ENCODE measurements at places on chromosomes 6 and 20.

DNA sequence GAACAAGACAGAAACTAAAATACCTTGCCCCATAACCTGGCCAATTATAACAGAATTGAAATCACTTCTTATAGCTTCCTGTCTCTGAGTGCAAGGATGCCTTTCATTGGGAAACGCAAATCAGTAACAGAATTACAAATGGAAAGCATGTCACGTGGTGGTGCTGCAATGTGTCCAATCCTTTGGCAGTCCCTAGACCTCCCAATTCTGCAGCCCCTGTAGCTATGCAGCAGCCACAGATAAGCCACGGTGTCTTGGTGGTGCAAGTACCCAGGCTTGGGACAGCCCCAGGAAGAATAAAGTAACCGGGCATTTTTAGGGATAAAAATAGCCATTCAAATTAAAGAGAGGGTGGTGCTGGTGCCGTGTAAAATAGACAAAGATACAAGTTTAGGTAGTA, 134.6 kb upstream of the CCN2 start:
- no peak for DNase-seq

DNA sequence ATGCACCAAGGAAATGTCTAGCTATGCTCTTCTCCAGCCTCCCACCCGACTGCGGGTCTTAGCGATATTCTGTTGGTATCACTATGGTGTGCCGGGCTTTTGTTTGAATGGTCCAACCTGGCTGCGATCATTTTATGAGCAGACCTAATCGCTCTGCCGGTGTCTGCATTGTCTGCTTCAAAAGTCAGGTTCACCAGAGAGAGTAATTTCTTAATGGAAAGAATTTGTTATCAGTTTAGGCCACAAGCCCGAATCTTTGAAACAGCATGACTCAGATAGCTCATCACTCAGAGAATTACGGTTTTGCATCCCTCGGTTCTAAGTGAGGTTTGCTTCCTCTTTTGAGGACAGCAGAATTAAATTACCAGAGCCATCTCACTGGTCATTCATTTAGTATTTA, 521.0 kb upstream of the ARID1B start:
- DNase-seq = no peak

GRCh38 chr6:166318649-166319600, 10.7 kb upstream of the PRR18 start:
- DNase-seq = no peak

DNA sequence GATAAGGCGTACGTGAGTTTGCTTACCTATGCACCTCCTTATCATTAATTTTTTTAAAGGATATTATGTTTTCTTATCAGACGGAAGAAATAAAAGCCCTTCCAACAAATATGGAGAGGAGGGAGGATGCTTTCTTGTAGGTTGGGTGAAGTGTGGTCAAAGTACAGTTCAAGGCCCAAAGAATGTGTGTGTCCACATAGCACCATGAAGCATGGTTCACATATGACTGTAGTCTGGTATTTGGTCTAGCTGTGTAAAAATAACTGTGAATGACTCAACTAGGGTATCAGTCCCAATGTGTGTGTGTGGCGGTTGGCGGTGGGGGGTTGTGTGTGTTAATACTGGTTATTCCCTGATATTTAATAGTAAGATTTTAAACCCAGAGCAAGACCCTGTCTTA, 212.7 kb downstream of the TMEM242 start:
- DNase-seq = no peak

- no peak for DNase-seq
Observed at GRCh38 chr6:108438918-108439317, 121.8 kb upstream of the FOXO3 start.

DNA sequence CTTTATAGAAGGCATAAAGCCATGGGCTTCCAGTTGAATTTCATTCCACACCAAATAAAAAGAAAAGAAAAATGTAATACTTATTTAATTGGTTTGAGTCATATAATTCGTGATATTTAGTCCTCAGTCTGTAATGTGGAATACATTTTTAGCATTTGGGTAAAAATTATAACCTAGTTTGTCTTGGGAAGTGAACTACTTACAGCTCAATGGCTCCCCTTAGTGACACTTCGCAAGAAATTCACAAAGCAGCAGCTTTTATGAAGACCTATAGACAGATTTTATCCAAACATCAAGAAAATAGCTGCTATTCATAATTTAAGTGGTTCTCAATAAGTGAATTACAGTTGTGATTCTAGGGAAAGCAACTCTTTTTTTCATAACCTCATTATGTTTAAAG, 72.1 kb downstream of the RSPO3 start:
- DNase-seq = peak; percentile 36

DNA sequence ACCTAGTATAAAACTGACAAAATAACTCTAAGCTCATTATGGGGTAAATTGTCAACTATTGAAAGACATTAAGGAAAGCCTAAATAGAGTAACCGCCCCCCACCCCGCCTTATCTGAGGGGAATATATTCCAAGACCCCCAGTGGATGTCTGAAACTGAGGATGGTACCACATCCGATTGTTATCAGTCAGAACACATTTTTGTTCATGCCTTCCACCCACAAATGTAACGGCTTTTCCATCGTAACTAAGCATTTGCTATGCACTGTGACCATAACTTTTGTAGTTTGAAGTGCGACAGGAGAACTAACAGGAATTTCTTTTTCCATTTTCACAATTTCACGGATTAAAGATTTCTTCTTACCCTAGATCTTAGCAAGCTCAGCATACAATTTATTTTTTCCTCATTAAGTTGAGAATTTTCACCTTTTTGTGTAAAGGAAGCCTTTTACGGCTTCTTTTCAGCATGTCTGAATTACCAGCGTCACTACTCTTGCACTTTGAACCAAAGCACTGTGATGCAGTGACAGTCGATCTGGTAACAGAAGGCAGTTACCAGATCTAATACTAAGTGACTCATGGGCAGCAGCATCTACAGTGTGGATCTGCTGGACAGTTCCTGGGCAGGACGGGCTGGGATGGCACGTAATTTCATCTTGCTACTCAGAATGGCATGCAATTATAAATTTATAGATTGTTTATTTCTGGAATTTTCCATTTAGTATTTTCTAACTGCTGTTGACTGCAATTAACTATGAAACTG, 11.8 kb downstream of the CFAP61 start:
- DNase-seq = no peak

DNA sequence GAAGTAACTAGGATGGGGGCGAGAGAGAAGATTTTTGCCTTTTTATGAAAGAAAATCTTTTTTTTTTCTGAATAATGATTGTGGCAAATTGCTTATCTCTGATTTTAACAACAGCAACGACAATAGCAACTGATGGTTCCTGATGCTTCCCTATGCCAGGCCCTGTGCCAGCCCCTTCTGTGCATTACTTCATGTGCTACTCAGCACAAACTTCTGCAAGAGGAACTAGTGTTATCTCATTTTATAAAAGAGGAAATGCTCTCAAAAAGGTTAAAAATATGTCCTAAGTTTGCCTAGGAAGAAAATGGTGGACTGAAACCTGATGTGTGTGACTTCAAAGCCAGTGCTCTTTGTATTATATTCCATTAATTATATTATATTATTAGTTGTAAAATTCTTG, 74.0 kb upstream of the RALGAPA2 start:
- no peak for DNase-seq

DNA sequence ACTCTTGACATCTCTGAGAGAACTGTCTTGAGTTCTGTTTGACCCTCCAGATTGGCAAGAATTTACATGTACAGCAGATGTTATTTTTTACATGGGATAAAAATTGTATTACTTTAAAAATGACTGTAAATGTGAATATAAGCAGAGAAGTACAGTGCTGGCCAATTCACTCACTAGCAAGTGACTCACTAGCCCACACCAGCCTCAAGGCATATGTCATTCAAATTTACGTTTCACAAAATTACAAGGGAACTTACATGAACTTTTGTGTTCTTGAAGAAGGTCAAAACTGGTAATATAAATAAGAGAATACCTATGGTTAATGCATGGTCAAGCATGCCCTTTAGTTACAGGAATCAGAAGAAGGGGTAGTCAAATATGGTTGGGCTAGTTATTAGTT, 54.0 kb upstream of the HMGCLL1 start:
- no peak for DNase-seq

- no peak for DNase-seq
Observed at GRCh38 chr20:2101057-2101864, at the start of gene STK35. TSS of gene STK35 (plus strand) at chr20:2101827. CDS start at chr20:2101882, 55 bp downstream.

- DNase-seq = no peak
Observed at GRCh38 chr6:104799134-104799657, 60.5 kb downstream of the HACE1 start.

GRCh38 chr20:24721891-24722568, 227.0 kb upstream of the CST7 start:
- DNase-seq = no peak

GRCh38 chr20:35838205-35838604, 66.4 kb downstream of the PHF20 start:
- no peak for DNase-seq

- no peak for DNase-seq
Observed at GRCh38 chr6:12584631-12585405, 131.7 kb upstream of the PHACTR1 start.

Measured in neural progenitor cell (in vitro differentiated cells).